ENCODE measurements at places on chromosomes 1 and 21.
A peak's percentile ranks its signal among the peaks of the same experiment; 100 is the strongest.

GRCh38 chr1:245240648-245241165, 85.9 kb downstream of the KIF26B start:
- DNase-seq = no peak

DNA sequence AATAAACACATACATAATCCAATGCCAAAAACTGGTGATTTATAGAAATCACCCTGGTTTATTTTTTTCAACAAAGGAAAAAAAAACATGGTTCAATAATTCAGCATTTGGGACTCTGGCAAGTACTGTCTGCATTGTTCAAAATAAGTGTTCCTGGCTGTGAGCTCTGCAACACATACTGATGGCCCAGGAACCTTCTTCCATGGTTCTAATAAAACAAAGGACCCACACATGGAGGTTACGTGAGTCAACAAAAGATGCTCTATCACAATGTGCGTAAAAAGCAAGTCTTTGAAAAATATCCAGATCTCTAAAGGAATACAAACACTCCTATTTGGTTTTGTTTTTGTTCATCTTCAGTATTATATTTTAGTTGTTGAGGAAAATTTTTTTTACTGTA, 37.9 kb upstream of the C1orf198 start:
- DNase-seq = no peak

GRCh38 chr1:242674951-242675645, 150.6 kb upstream of the PLD5 start:
- DNase-seq = no peak

DNA sequence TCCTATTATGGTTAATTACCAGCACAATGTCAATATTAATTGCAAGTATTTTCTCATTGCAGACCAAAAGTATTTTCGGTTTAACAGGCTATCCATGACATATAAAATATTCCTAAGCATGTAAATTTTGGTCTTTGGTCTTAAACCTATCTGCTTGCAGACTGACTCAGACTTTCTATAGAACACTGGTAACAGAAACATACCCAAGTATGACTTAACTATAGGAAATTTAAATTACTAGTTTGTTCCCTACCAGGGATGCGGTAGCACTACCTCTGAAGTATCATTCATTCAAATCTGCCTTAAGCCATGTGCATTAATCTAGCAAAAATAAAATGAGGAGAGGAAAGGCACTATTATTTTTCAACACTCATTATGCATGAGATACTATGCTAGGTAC, 2.9 kb downstream of the TAF1A start:
- DNase-seq = no peak

GRCh38 chr1:218347336-218347722, 2.2 kb downstream of the TGFB2 start:
- DNase-seq = no peak

- no peak for DNase-seq
Measured at GRCh38 chr1:115927971-115928370, 48.3 kb upstream of the SLC22A15 start.

- peak; percentile 3 for DNase-seq
Measured at GRCh38 chr1:246297279-246298265, 209.5 kb downstream of the SMYD3 start.

DNA sequence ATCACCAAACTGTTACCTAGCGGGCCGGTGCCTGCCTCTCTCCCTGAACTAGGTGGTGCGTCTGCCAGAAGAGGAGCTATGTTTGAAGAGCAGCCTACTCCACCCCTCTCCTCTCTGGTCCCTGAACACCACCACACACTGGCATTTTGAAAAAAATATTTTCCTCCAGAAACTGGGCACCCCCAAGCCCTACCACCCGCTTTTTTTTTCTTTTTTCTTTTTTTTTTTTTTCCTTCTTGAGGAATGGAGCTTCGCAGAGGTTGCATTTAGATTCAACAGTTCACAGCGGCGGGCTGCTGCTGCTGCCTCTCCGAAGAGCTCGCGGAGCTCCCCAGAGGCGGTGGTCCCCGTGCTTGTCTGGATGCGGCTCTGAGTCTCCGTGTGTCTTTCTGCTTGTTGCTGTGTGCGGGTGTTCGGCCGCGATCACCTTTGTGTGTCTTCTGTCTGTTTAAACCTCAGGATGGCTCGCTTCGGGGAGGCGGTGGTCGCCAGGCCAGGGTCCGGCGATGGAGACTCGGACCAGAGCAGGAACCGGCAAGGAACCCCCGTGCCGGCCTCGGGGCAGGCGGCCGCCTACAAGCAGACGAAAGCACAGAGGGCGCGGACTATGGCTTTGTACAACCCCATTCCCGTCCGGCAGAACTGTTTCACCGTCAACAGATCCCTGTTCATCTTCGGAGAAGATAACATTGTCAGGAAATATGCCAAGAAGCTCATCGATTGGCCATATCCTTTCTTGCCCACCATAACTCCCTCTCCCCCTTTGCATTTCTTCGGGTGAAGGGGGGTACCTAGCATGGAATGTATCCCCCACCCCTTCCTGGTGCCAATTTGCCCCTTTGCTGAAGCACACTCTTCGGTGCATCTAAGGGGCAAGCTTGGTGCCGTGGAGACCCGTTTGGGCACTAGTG, at the start of gene CACNA1E:
TSS of gene CACNA1E (plus strand) at position 233 of the 911 bp plus-strand sequence. CDS start at position 461, 228 bp downstream.
- DNase-seq = no peak

- no peak for DNase-seq
Measured at GRCh38 chr1:41874903-41875411, 43.8 kb downstream of the HIVEP3 start.

GRCh38 chr1:219159946-219160645, 13.6 kb upstream of the LYPLAL1 start:
- no peak for DNase-seq

- no peak for DNase-seq
Measured at GRCh38 chr1:11753555-11754208, 8.3 kb upstream of the C1orf167 start.

DNA sequence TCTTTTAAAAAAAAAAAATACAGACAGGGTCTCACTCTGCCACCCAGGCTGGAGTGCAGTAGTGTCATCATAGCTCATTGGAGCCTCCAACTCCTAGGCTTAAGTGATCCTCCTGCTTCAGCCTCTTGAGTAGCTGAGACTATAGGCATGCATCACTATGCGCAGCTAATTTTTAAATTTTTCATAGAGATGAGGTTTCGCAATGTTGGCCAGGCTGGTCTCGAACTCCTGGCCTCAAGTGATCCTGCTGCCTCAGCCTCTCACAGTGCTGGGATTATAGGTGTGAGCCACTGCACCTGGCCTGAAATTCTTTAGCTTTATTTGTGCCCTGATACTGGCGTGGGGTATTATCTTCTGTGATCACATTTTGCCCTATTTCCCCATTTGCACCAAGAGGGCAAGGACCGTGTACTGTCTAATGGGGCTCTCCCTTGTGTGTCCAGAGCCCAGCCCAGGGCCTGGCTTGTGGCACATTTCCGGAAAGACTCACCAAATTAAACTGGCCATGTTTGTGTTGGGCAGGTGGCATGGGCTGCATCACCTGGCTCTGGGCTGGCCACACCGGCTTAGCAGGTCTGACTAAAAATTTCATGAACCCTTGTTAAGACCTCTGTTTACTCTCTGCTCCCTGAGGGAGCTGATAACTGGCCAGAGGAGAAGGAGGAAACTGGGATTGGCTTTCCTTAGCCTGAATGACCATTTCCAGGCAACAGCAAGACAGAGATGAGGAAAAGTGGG, 32.2 kb downstream of the TRIM62 start:
- DNase-seq = no peak

GRCh38 chr1:45883658-45884057, 80.2 kb downstream of the MAST2 start:
- no peak for DNase-seq

DNA sequence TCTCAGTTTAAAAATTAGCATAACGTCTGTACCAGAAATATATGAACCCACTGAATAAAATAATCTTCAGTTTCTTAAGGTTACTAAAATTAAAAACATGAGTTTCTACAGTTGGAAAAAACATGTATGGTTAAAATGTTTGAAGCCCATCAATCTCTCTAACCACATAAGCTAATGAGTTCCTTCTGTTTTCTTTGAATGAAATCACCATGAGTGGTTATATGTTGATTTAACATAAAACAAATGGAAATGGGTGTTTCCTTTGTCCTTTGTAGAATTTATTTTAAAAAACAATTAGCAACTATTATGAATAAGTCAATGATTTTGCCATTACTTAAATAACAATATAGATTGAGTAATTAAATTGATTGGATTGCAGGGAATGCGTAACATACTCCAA, 3.0 kb upstream of the ADGRL2 start:
- no peak for DNase-seq

- no peak for DNase-seq
Measured at GRCh38 chr21:32764186-32764585, 7.4 kb downstream of the PAXBP1 start.

DNA sequence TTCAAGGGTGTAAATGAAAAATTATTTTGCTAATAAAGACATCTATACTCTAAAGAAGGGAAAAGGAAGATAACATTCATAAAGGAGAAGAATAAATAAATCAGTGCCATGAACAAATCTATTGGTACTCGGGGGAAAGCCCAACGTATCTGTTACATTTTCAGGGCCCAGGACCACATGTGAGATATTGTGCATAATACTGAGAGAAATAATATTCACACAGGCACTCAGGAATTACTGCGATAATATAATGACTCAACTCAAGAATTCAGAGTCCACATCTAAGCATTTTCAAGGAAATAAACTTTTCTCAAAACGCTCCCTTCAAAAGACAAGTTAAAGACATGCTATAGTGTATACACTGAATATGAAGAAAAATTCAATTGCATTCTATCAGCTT, 108.8 kb downstream of the SMYD2 start:
- no peak for DNase-seq

DNA sequence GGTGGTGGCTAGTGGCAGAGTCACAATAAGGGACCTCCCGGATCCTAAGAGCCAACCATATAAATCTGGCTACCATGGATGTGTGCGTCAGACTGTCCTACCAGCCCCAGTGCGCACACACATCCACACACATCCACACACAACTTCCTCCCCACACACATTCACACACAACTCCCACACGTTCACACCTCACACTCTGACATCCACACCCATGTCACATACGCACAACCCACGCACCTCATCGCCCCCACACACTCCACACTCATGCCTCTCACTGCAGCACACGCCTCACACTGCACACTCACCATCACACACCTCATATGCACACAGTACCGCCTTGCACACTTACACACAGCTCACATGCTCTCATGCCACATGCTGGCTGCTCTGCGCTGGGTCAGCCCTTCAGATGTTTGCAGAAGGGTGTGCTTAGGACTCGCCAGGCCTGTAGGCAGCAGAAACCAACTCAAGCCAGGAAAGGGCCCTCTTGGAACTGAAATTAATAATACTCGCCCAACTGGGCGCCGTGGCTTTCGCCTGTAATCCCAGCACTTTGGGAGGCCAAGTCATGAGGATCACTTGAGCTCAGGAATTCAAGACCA, 3.0 kb downstream of the LDLRAD2 start:
- DNase-seq = no peak

DNA sequence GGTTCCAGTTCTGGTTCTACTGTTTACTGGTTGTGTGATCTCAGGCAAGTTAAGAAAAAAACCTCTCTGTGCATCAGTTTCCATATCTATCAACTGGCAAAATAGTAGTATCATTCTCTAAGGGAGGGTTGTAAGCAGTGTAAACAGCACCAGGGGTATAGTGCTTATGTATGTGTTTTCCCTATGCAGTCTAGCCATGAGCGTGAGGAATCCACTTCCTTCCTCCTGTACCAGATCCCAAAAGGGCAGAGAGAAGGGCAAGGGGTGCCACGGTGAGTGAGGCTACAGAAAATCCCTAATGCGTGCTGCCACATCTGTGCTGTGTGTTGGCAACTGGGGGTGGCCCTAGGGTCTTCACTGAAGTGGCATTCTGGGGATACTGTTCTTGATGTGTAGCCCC, 18.4 kb upstream of the RNF19B start:
- DNase-seq = no peak

DNA sequence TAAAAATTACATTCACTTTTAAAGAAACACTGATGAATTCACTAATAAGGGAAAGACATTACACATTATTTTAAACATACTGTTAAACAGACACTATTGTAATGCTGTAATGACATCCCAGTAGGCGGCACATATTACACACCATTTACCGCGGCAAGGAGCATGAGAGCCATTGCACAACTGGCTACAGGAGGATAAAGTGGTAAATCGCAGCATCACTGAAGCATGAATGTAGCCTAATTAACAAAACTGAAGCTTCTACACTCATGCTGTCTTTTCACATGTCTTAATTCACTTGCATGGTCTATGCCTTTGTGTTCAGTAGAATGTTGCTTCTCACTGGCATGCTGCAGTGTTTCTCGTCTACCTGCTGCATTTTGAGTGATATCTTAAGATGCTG, 1046.0 kb downstream of the MRPL39 start:
- no peak for DNase-seq

- no peak for DNase-seq
Measured at GRCh38 chr1:101135526-101135925, 101.3 kb upstream of the S1PR1 start.

DNA sequence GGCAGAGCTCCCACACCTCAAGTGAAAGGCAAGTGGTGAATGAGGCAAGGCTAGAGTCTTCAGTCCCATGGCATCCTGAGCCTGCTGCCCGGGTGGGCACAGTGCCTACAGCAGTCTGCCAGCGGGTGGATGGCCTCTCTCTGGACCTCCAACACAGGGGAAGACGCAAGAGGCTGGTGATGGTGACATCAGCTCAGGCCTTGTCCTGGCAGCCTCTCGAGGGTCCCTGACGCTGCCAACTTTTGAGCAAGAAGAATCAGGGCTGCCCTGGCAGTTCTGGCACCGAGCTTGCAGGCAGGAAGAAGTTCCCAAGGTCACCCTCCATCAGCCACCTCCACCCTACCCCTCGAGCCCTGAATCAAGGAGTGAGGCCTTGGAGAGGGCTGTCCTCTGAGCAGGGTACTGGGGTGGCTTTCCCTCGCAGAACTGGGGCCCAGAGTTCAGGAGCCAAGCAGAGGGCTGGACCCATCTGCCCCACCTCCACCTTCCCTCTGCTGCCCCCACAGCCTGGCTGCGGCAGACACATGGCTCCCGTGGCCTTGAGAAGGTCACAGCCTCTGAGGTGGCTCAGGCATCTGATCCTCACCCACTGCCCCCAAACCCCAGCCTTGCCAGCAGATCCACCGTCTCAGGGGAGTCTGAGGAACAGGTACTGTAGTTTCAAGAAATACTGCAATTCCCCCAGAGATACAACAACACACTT, 5.8 kb downstream of the RAP1GAP start:
- DNase-seq = no peak

GRCh38 chr1:17533201-17533600, 6.3 kb upstream of the ARHGEF10L start:
- DNase-seq = no peak

DNA sequence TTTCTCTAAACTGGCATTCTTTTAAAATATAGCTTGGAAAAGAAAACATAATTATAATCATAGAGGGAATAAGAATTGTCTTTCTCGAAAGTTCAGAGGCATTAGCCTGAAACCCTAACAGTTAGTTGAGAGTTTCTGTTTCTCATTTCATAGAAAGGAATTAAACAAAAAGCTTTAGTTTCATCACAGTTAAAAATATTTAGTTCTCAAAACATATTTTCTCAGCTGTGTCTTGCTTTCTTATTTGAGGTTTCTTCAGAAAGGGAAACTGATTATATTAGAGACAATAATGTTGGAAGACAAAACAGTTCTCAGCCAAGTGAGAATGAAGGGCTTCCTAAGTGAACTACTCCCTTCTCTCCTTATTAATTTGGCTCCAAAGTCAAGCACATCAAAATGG, 75.4 kb upstream of the C1orf105 start:
- DNase-seq = no peak

GRCh38 chr1:3657578-3658230, 5.4 kb downstream of the TP73 start:
- no peak for DNase-seq

- no peak for DNase-seq
Measured at GRCh38 chr21:34625030-34625593, 10.2 kb upstream of the RCAN1 start.

- DNase-seq = no peak
Measured at GRCh38 chr1:208668991-208669390, 424.8 kb upstream of the PLXNA2 start.
